ENCODE measurements at places on chromosomes 2 and 18.

DNA sequence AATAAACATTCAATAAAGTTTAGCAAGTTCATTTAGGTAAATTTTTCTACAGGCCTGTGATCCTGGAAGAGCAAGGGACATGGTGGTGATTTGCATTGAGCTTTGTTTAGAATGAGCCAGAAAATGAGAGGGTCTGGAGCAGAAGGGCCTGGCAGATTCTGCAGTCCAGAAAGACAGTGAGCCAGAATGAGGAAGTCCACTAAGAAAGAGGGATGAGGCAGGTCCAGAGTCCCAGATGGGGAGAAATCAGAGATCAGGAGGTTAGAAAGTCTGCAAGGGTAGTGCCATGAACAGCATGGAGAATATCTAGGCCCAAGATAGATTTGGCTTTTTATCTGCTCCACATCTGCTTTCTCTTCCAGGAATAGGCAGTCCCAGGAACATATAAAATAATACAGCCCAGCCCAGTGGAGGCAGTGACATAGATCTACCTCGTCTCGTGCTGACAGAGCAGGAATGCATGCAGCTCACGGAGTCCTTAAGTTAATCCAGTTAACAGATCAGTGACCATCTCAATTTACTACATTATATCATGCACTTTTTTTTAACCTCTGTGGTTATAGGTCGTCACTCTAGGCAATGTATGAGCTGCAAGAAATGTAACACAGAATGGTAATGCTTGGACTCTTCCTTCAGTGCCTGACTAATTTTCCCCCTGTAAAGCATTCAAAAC, 429.0 kb downstream of the SUCLG1 start:
- DNase-seq = no peak

DNA sequence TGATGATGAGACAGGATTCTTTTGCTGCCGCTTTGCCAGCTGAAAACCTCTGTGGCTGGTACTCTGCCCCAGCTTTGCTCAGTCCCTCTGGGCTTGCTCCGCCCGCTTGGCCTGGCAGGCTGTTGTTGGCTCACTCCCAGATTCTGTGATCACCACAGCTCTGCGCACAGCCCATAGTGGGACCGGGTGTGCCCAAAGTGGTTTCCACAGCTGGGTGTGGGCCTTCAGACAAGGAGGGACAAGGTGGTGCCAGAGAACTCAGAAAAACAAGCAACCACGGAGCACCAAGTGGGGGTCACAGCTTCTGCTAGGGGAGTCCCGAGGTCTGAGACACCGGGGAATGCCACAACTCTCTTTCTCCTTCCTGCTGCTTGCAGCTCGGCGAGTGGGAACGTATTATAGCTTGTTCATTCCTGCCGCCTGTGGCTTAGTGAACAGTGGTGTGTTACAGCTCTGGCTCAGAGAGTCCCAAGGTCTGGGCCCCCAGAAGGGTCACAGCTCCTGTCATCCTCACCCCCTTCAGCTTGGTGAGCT, 9.2 kb upstream of the KYNU start:
- no peak for DNase-seq

- no peak for DNase-seq
Observed at GRCh38 chr2:74385396-74385795, 5.3 kb upstream of the DCTN1 start.

GRCh38 chr2:176093898-176094249, 1.4 kb downstream of the HOXD13 start:
- no peak for DNase-seq

- no peak for DNase-seq
Observed at GRCh38 chr2:47109007-47109375, 46.1 kb downstream of the STPG4 start.

DNA sequence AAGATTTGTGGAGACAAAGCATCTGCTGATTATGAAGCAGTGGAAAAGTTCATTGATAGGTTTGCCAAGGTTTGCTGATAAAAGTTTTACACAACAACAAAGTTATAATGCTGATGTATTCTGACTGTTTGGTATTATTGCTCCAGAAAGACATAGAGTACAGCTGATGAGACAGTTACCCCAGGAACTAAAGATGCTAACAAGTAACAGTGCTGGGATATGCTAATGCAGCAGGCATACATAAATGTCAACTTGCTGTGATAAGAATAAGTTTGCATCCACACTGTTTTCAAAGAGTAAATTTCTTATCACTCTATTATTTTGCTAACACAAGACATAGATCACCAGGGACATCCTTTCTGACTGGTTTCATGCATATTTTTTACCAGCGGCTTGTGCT, 1221.3 kb upstream of the CELF4 start:
- no peak for DNase-seq
